Osteoblast (primary cell): ENCODE measurements at places on chromosomes 1 and 21. TPM values are rescaled to one million over a fixed set of nuclear protein-coding genes. Genes with fewer than 3 reads are reported as not detected.

OR2L13 gene
- total RNA-seq, result under 0.01 TPM in 1 of 2 replicates, not detected in the other

NCAM2 gene
- 8.0 and 15.3 TPM in 2 replicates for total RNA-seq

CELA3B gene
- not detected in 2 replicates for total RNA-seq

TACSTD2 gene
- under 0.01 and 0.29 TPM in 2 replicates for total RNA-seq

ARHGAP30 gene
- total RNA-seq, result under 0.01 TPM in 1 of 2 replicates, not detected in the other

PAQR6 gene
- 0.36 and 0.59 TPM in 2 replicates for total RNA-seq

ETV3L gene
- total RNA-seq, result not detected in 2 replicates

WNT3A gene
- total RNA-seq, result not detected in 2 replicates

KRTAP6-2 gene
- not detected in 2 replicates for total RNA-seq

DNA sequence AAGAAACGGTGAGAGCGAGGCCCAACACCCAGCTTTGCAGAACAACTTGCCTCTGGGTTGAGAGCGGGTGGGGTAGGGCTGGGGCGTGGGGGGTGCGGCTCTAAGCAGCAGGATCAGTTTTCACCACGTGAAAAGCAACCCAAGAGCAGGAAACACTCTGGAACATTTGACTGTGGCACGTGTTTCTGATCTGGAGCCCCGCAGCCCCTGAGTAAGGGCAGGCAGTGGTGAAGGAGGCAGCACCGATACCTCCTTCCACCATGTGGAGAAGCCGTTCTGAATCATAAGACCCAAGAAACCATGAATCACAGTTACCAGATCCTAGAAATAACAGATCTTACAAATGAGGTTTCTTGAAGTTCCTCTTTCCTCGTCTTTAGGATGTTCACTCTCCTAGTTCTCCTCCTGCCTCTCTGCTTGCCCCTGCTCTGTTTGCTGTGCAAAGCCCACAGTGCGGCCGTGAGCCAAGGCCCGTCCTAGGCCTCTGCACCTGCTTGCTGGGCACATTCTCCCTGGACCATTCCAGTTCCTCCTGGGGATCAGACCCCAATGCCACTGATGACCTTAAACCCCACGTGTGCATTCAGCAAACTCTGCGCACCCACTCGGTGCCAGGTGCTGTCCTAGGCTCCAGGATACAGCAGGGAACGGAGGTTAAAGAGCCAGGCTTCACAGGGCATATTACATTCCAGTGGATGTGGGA is 31.9 kb downstream of the SLC1A7 start:
- peak; percentile 91 for DNase-seq

DNA sequence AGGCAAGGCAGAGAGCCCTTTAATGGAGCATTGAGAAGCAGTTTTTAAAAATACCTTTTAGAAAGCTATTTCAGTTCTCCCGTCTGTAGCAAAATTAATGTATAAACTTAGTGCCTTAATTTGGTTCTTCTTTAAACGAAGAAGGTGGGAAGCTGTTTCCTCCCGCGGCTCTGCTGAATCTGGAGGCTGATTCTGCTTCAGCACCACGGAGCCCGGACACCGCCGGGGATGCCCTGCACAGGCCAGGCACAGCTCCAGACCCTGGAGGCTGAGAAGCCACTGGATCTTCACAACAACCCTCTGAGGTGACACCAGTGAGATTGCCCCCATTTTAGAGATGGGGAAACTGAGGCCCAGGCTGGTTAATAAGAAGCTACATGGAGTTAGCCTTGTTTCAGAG is 175.8 kb upstream of the VAMP3 start:
- DNase-seq, result peak; percentile 81

DNA sequence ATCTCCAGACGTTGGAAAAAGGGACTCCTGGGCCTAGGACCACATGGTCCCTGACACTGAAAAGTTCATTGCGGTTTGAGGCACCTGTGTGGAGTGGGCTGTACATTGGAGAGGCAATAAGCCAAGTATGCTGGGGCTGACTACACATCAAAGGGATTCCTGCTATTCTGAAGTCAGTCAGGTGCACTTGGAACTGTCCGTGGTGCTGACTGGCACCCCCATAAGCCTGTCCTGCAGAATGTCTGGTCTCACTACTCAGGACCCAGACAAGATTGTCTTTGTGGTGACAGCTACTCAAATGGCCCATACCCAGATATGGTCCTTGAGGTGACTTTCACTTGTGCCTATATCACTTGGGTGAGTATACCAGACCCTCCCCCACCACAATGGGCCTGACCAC is 150.6 kb downstream of the RWDD3 start:
- DNase-seq, result no peak

- DNase-seq, result peak; percentile 99
Measured at GRCh38 chr1:53511933-53512806, 53.0 kb downstream of the DMRTB1 start.

DNA sequence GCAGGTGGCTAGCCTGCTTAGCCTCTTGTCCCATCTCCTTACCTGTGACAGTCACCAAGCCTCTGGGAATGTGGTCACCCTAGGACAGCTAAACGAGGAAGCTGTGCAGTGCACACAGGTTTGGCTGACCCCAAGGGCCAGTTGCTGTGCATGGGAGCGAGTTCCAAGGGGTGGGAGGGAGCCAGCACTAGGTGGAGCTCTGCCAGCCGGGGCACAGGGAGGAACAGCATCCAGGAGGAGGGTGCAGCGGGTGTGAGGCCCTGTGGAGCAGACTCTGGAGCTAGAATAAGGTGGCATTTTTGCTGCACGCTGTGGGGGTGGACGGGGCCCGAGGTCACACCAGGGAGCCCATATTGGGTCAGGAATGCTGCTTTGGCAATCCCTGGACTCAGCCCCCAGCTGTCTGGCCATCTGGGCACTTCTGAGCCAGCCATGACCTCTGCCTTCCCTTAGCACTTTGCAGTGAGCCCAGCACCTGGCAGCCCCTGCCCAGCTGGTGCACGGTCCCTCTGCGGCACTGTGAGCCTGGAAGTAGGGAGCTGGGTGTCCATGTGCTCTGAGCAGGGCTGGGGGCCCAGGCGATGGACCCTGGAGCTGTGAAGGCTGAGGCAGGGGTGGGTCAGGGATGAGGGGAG is 8.7 kb downstream of the PDXK start:
- DNase-seq, result peak; percentile 59

DNA sequence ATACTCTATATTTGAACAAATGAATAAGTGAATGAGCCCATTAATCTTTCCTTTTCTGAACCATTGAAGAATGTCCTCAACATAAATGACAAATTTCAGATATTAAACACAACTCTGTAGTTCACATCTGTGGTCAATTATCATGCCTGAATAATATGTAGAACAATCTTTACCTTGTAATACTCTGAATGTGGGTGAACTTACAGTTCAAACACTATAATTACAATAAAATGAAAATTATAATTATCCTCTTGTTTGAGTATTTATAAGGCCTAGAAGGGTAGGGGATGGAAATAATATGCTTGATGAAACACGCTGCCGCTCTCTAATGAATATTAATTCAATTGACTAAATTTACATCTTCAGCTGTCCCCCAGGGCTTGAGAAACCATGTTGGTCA is 8.7 kb upstream of the SFPQ start:
- DNase-seq, result no peak

DNA sequence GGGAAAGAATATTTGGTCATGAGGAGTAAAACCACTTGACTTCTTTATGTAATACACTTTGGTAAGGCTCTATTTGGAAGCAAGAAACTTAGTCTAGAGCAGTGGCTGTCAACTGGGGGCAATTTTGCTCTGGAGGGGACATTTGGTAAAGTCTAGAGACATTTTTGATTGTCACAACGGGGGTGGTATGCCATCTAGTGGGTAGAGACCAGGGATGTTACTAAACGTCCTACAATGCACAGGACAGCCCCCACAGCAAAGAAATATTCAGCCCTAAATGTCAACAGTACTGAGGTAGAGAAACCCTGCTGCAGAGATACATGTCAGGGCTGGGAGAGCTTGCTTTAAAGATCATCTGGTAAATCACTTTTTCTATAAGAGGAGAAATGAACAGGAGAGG is 13.5 kb downstream of the FUCA1 start:
- no peak for DNase-seq

- no peak for DNase-seq
Measured at GRCh38 chr1:222373831-222374602, 173.9 kb downstream of the HHIPL2 start.

DNA sequence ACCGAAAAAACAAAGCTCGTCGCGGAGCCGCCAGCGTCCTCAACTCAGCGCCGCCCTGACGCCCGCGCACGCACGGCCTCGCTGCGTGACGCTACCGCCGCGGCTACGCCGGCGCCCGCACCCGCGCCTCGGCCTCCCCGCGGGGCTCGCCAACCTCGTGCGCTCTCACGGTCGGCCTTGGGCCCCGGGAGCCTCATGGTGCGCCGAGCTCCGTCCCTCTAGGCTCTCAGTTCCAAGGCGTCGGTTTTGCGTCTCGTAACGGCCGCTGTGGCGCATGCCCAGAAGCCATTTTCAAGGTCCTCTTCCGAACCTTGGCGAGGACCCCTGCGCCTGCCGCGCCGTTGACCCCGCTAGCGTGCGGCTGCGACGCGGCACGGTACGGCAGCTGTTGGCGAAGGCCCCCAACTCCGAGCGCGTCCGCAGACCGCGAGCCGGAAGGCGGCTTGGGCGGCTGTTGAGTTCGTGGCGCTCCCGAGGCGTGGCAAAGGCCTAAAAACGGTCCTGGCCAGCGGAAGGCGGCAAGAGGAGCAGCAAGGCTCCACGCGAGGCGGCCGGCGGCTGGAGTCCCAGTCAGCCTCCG is at the start of gene HENMT1:
HENMT1 (minus strand) TSS at position 64 of the 580 bp plus-strand sequence. CDS start 1,209 bp downstream, outside the sequence.
- DNase-seq, result peak; percentile 93

GRCh38 chr1:71755441-71755840 is 526.9 kb downstream of the NEGR1 start:
- no peak for DNase-seq

- DNase-seq, result peak; percentile 47
Measured at GRCh38 chr1:47637111-47637685, 199.4 kb downstream of the FOXD2 start.
